LoVo (cell line): ENCODE measurements at places on chromosomes 1 and 21.

GRCh38 chr1:80155371-80155770 lies 1148.8 kb upstream of the ADGRL4 start:
- no peak for DNase-seq

DNA sequence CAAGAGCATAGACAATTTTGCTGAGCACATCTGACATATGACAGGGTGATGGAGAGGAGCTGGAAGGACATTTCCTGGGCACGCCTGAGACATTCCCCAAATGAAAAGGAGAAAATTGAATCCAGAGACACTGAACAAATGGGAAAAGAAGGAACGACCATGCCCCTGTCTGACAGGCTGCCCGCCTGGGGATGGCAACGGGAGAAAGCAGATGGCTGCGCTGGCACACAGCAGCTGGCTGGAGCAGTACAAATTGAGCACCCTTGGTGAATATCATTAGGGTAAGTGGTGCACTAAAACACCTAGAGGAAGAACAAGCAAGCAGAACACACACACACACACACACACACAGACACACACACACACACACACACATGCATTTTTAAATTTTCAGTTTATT lies 174.3 kb upstream of the DUSP10 start:
- no peak for DNase-seq

- peak; percentile 89 for DNase-seq
These were observed 21.1 kb downstream of the KIF17 start for GRCh38 chr1:20696397-20697333.

DNA sequence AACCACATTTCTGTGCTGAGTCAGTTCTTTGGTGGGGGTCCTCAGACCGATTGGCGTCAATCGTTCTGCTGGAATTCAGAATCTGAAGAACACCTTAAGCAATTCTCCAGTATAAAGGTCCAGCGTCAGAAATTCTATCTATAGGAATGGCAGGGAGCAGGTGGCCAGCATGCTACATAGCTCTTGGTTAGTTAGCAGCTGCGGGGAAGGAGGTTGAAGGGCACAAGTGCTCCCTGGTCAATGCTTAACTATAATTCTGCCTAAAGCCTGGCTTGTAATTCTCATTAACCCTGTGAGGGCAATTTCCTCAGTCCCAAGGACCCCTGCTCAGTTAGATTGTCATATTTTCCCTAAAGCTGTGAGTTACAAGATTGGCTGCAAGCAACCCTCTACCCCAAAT lies 54.3 kb upstream of the GALNT2 start:
- no peak for DNase-seq

DNA sequence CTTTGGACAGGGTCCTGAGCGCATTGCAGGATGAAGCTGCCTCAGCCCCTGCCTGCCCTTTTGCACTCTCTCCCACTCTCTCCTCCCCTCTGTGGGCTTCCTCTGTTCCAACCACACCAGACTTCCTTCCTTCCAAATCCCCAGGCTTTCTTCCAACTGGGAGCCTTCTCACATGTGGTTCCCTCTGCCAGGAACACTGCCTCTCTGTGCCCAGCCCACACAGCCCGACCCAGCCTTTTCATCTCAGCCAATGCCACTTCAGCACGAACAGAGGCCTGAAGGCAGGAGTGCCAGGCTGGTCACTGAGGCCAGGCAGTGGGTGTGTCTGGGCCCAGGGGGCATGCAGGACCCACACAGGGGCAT lies 5.9 kb downstream of the SELENON start:
- DNase-seq: no peak

DNA sequence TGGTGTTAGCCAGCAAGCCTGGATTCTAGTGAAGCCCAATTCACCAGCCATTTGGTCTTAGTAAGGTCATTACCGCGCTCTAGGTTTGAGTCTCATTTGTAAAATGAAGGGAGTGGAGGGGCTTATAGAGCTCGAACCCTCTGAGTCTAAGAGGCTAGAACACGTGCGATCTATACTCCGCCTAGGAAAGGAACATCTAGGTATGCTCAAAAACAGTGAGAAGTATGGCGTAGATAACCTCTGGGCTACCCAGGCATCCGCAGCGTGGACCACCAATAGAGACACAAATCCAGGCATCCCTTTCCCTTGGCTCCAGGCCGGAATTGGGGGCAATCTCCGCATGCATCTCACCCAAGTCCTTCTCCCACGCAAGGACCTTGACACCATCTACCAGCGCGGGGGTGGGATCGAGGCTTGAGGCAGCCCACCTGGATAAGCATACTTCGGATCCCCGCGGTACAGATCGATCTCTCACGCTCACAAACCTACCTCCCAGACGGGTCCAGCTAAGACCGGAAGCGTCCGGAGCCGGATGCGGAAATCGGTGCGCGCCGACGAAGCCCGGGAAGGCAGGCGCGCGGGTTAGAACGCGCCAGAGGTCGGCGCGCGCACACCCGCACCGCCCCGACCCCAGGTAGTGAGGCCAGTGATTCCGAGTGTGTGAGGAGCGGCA lies at the start of gene METTL25B:
TSS of gene METTL25B (plus strand) at position 544 of the 673 bp plus-strand sequence. CDS start 636 bp downstream, outside the sequence.
- DNase-seq: peak; percentile 80

GRCh38 chr1:50593515-50593914 lies 170.3 kb upstream of the DMRTA2 start:
- DNase-seq: no peak
